ENCODE measurements at places on chromosomes 2 and 18. TPM values are rescaled to one million over a fixed set of nuclear protein-coding genes. Genes with fewer than 3 reads are reported as not detected.

The GMCL1 gene
- 13.4 TPM for total RNA-seq

The BARD1 gene
- 7.1 TPM for total RNA-seq

The KCNG3 gene
- 0.74 TPM for total RNA-seq

The GKN1 gene
- 0.83 TPM for total RNA-seq

The ALLC gene
- total RNA-seq: 0.06 TPM
